Activated CD8-positive, alpha-beta memory T cell treated with anti-CD3 and anti-CD28 coated beads for 4 hours (primary cell): ENCODE measurements at places on chromosomes 6 and 20.

- DNase-seq: no peak
Measured at GRCh38 chr6:35765739-35766138, 10.7 kb upstream of the CLPSL2 start.

DNA sequence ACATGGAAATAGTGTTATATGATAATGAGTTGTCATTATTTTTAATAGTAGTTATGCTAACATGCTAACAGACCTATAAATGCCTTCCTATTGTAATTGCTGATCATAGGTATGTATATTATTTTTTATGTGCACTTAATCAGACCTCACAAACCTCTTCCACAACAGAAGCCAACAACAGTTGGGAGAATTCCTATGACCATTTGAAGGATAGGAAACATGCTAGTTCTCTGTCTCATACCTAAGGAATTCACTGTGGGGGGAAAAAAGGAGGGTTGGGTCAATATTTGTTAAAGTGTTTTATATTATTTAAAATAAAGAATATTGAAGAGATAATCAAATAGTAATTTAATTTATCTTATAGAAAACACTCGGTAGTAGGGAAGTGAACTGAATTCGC lies 990.9 kb downstream of the EPHA7 start:
- DNase-seq: no peak

DNA sequence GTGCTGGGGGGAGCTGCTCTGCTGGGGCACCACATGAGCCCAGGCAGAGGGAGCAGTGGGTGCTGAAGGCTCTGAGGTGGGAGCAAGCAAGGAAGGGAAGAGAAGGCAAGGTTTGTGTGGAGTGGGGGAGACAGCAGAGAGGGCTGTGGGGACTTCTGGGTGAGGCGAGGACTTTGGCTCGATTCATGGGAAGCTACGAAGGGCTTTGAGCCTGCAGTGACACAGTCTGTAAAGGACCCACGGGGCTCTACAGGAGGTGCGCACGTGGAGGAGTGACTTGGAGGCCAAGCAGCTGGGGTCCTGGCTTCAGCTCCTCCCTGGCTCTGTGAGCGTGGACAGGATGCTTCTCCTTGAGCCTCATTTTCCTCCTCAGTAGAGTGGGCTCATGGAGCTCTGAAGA lies 29.1 kb upstream of the CSNK2A1 start:
- DNase-seq: no peak

DNA sequence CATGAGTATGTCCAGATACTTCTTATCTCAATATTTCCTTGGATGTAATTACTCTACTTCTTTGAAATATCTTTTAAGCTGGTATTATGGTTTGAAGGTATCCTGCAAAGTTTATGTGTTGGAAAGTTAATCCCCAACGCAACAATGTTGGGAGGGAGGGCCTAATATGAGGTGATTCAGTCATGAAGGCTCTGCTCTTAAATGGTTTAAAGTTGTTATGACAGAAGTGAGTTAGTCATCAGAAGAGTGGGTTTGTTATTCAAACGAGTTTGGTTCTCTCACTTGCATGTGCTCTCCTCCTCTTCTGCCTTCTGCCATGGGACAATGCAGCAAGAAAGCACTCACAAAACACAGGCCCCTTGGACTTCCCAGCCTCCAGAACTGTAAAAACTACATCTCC lies 176.3 kb downstream of the KCNQ5 start:
- DNase-seq: no peak

DNA sequence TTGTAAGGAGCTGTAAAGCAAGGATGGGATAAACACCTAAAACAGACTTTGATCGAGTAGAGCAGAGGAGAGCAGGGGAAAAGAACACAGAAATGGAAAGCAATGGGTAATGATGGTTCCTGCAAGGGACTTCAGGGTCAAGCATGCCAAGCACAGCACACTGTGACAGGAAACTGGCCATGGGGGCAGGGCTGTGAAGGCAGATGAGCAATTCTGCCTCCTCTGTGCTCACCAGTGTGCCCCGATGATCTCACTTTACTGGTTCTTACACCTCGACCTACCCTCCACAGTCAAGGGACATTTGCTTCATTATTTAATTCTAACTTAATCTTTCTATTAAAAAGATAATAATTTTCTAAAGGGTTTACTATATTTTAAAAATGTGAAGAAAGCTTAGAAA lies 21.6 kb upstream of the MYB start:
- no peak for DNase-seq

- DNase-seq: no peak
Measured at GRCh38 chr20:35979544-35979943, 11.2 kb downstream of the CNBD2 start.
